HT1080 (cell line): ENCODE measurements at places on chromosomes 7 and 10. TPM values are rescaled to one million over a fixed set of nuclear protein-coding genes. Genes with fewer than 3 reads are reported as not detected.

Gene GTPBP10
- 15.1 and 15.5 TPM in 2 replicates for total RNA-seq

Gene ADAM8
- total RNA-seq: 1.6 and 4.2 TPM in 2 replicates

Gene CACNB2
- total RNA-seq: 0.03 TPM in 1 of 2 replicates, not detected in the other

Gene CYP3A4
- total RNA-seq: 0.05 TPM in 1 of 2 replicates, not detected in the other

Gene TMEM236
- total RNA-seq: 0.02 TPM in 1 of 2 replicates, not detected in the other

Gene JAKMIP3
- 0.03 TPM in 2 replicates for total RNA-seq

DNA sequence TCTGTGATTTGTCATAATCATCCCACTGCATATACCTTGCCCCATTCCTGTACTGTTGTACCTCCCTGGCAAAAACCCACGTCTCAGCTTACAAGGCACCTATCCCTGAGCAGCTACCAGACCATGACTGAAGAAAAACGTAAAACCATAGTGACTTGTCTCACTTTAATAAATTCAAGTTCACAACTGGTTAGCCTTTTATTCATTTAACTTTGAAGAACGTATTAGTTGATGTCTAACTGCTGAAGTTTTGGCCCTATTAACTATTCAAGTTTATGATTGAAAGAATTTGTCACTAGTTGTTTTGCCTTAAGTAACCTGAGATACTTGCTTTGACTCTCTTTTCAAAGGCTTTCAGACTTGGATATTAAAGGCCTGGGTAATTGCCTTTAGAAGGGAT is 59.7 kb downstream of the GALNT11 start:
- DNase-seq: no peak

- DNase-seq: no peak
Measured at GRCh38 chr10:27746397-27747095, 927 bp upstream of the MKX start.

GRCh38 chr7:6193709-6194108 is 78.7 kb downstream of the CYTH3 start:
- DNase-seq: no peak

GRCh38 chr7:152424348-152425108 is 11.3 kb downstream of the KMT2C start:
- DNase-seq: no peak

DNA sequence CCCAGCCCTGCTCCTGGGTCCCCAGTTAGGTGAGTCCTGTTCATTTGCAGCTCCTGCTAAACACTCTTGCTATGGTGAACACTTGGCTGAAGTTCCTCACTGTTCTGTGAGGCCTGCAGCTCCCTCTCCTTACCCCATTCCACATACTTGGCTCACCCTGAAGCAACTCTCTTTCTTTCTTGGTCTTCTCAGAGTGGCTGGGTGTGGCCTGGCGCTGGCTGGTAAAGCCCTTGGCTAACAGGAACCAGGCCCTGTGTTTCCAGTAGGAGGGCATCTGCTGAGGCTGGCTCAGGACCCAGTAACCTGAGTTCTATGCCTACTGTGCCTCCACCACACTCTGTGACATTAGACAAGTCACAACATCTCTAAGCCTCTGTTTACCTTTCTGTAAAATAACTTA is 53.1 kb upstream of the COL13A1 start:
- DNase-seq: no peak

- no peak for DNase-seq
Measured at GRCh38 chr7:30598121-30598876, 3.6 kb downstream of the GARS1 start.

DNA sequence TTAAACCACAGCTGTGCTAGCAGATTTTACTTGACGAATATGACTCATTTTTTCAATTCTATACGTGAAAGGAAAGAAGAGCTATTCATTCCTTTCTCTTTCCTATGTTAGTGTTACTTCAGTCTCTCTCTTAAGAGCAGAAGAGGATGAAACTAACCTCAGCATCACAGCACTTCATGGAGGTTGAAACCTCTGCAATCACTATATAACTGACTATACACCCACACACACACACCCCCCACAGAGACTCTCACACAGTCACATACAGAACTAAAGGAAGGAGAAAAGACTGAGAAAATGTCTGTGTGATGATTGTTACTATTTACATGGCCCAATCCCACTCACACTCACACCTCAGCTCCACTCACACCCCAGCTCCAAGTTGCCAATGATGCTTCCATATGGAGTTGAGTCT is 104.2 kb downstream of the KIF20B start:
- no peak for DNase-seq

GRCh38 chr7:97015756-97016380 is 8.8 kb downstream of the DLX5 start:
- no peak for DNase-seq

GRCh38 chr10:110939419-110939818 is 20.0 kb downstream of the SHOC2 start:
- no peak for DNase-seq

DNA sequence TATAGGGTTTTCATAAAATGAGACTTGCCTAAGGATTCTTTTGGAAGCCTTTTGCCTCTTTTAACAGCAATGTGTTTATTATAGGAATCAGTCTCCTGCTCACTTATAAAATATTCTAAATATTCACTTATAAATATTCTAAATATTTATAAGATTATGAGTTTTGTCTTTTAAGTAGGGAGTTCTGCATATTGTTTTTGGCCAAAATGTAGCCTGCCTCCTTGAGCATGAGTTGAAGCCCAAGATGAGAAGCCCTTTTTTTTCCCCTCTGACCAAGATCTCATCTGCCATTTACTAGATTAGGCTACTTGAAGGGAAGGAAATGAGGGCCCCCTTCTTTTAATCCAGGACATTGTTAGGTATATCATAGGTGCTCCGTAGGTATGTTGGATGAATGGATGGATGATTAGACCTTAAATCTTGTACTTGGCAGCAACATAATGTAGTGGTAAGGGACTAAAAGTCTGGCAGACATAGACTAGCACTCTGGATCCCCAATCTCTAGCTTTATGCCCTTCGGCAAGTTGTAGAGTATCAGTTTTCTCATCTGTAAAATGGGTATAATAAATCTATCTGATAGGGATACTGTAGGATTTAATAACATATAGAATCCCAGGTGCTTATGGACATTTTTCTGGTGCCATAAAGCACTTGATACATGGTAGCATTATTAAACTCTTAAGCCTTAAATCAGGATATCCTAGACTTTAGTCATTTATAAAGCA is 59.1 kb downstream of the ARID5B start:
- no peak for DNase-seq

- DNase-seq: no peak
Measured at GRCh38 chr7:134037991-134038390, 89.1 kb upstream of the LRGUK start.

DNA sequence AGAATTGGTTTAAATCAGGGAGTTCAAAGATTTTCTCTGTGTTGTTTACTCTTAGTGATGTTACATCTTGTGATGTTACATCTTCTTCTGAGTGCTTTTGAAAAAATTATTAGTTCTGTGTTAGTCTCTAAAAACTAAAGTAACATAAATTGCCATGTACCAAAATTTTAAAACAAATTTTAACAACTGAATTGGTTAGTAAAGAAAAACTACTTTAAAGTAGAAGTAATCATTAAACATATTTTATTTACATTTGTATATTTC is 5.2 kb upstream of the IGF2BP3 start:
- no peak for DNase-seq

GRCh38 chr7:100483722-100484672 is at the start of gene NYAP1:
Gene NYAP1 (plus strand): TSS chr7:100483927. CDS start chr7:100485312, 1,385 bp downstream.
- no peak for DNase-seq

- DNase-seq: no peak
Measured at GRCh38 chr10:14384915-14385314, 54.2 kb upstream of the FRMD4A start.

DNA sequence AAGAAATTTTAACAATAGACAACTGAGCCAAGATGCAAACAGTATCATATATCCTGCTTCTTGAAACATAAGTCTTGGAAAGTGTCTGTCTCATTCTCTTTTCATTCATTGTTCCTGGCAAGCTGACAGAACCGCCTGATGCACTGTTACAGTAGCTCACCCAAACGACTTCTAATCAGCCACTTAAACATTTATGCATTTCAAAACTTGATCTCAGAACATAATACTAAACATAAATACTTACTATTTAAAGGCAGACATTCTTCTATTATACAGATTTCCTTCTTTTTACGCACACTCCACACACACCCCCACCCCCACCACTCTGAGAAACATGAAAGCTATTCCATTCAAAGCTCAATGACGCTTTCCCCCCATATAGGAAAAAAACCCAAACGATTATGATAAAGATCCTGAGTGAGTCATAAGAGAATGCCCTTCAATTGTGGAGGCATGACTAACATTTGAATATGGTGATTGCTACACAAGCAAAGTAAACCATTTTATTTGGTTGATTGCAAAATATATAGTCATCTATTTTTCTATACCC is 30.5 kb downstream of the SHTN1 start:
- peak; percentile 92 for DNase-seq

DNA sequence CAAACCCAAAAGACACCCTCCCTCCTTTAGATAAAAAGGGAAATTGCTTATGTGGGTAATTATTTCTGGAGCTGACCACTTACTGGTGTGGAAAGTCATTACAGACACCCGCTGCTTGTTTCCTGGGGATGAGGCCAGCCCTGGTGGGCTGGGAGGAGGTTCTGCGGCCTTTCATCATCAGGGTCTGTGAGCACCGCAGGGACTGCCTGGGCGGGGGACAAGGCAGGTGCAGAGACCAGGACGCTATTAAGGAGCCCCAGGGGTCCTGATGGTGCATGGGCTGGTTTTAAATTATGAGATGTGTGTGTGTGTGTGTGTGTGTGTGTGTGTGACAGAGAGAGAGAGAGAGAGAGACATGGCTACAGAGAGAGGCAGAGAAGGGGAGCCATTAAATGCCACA is 171.2 kb downstream of the DNAJB6 start:
- no peak for DNase-seq

DNA sequence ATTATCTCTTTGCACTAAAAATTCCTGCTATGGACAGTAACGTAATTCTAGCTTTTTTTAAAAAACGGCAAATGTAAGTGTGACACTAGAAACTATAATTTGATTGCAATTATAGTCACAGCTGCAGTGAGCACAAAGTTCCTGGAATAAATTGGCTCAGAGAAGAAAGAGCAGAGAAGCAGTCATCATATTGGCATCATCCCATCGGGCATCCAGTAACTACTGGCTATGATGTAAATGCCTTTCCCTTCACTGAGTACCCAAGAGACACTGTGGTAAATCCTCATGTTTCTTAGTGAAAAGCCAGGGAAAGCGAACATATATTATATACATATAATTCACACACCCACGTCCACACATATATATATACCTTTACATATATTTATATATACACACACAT is 43.6 kb downstream of the PIP4K2A start:
- DNase-seq: no peak

- no peak for DNase-seq
Measured at GRCh38 chr7:272631-273030, 17.3 kb upstream of the FOXL3 start.

GRCh38 chr7:136925556-136925955 is 57.1 kb downstream of the CHRM2 start:
- no peak for DNase-seq
